Left forelimb (tissue), 1 donor: ENCODE measurements at places on chromosomes 5 and 9.

DNA sequence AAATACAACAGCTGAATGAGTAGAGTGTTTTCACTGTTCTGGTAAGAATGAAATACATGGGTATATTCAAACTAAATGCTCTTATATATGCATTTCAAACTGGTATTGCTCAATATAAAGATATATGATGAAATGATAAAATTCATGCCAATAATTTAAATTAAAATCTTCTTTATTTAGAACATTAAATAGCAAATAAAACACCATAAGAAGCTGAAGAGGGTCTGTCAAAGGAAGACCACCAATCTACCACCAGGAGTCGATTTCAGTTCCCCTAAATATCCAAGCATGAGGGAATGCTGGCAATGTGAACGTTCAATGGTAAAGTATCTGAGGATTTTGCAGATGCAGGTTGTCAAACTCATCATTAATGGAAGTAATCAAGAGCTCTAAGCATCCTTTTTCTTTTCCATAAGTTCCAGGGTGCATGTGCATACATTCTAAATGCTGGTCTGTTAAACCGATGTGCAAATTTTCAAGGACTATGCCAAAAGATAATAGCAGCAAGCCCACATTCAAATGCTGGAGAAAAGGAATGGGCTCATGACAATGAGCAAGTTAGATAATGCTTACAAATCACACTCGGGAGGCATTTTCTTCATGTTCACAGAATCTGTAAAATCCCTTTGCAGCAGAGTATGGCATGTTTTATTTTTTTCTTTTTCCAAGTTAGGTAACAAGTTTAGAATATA lies 118.8 kb upstream of the MTAP start:
- DNase-seq = no peak

GRCh38 chr5:15774632-15775031 lies 274.7 kb downstream of the FBXL7 start:
- DNase-seq = no peak

GRCh38 chr5:16378762-16379161 lies 86.8 kb downstream of the ZNF622 start:
- no peak for DNase-seq

GRCh38 chr5:109997161-109997560 lies 307.4 kb downstream of the MAN2A1 start:
- DNase-seq = no peak

DNA sequence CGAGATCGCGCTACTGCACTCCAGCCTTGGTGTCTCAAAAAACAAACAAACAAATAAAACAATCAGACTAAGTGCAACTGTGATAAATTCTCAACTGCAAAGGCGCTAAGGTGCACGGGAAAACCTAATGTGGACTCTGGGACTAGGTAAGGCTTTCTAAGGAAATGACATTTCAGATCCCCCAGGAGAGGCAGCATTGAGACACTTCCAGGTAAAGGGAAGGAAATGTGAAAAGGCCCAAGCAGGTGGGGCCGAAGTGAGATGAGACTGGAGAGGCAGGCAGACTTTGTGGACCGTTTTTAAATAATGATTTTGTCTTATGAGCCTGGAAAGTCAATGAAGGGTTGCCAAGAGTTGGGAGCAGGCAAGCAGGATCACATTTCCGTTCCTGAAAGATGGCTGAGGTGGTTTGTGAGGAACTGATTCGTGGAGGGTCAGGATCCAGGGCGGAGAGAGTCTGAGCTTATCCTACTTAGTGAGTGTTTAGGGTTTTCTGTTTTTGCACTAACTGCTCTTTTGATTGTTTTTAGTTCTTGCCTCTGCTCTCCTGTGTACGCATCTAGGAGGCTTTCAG lies 2.0 kb upstream of the APBA1 start:
- no peak for DNase-seq

DNA sequence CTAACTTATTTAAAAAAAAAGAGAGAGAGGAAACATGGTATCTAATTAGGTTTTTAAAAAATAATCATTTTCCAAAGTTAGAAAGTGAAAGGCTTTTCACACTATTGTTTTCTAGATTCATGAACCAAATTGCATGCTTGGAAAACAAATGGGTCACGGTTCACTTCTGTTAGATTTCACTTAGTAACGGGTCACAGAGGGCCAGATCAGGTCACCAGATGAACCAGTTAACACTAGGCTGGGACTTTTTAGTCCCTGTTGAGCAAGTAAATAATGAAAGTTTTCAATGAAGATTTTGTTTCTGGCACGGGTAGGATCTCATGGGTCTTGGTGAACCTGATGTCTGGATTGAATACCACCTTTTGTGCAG lies 207.2 kb upstream of the RFX3 start:
- no peak for DNase-seq

DNA sequence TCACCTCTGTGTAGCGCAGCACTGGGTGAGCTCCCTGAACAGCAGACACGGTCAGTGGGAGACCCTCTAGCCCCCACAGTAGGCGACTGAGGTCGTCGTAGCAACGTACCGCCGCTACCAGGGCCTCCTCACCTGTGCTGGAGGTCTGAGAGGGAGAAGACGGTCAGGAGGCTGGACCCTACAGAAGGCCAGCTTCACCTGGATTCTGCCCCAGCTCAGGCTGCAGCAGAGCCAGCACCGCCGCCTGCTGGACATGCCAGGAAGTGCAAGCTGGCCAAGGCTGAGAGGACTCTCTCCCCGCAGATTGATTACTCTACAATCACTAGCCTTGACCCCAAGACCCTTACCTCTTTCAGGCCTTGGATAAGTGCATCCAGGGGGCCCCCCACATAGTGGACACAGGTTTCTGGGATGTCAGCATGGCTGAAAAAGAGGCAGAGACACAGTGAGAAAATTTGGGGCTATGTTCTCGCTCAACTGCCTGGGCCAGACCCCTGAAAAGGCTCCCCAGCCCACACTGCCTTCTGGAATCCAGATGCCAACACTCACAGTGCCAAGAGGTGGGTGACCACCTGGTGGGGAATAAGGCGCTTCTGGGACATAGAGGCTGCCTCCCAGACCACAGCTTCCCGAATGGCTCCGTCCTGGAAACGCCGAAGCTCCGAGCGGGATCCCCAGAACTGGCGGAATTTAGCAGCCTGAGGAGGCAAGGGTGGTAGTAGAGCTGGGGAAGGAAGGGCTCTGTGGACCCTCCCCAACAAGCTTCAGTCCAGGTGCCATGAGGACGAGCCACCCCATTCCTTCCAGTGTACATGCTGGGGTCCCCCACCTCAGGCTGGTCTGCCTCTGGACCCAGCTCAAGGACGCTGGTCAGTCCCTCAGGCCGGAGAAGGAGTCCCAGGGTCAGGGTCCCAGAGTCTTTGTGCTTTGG lies 6.9 kb downstream of the NOL6 start:
- no peak for DNase-seq

- DNase-seq = no peak
Measured at GRCh38 chr5:172957458-172957857, 1.8 kb upstream of the RPL26L1 start.

GRCh38 chr9:133679056-133679455 lies 42.9 kb downstream of the DBH start:
- DNase-seq = no peak

DNA sequence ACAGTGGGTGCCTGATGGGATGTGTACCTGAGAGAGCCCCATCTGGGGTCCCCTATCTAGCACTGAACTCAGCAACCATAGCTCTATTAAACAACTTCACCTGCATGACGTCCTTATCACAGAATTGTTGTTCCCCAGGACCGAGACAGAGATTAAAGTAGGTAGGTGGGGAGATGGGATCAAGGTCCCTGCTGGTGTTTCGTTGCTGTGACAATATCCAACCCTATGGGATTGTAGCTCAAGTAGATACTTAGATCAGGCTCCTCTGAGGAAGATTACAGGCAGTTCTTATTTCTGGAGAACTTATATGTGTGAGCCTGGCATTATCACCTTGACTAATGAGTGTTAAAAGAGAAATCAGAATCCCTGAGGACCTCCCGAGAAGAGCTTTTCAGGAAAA lies 84.9 kb downstream of the SLC28A3 start:
- no peak for DNase-seq

DNA sequence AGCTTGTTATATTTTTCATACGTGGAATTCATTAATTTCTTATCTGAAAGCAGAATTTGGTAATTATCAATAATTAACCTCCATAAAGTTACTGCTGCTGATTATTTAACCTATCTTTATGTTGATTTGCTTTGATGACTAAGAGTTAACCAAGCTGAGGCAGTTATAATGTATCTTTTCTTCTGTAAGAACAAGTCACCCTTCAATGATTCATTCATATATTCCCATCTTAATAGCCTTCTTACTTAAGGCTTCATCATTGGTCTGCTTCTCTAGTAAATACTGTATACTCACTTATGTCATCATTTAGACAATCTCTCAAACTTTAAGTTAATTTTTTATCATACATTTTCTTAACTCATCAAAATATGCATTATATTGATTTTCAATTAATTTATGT lies 592.2 kb downstream of the ANXA1 start:
- DNase-seq = no peak

DNA sequence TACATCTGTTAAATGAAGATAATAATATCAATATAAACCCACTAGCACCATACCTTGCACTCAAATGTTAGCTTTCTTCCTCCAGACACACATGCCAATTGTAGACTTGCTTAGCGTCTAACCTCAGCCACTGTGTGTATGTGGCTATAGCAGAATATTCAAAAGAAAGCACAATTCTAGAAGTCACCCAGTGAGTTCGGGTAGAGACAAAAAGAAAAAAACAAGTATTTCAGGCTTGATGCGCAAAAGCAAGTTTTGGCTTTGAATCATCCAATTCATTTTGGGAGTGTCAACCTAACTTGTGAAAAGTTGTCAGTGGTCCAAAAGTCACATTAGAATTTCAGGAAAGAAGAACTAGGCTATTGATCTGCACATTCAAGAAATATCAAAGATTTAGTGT lies 167.4 kb downstream of the PRELID2 start:
- no peak for DNase-seq

- DNase-seq = no peak
Measured at GRCh38 chr9:70947511-70947910, 173.9 kb downstream of the TRPM3 start.

- DNase-seq = no peak
Measured at GRCh38 chr5:150541895-150542294, 34.0 kb downstream of the NDST1 start.

GRCh38 chr9:96253059-96253696 lies 48.8 kb downstream of the HSD17B3 start:
- no peak for DNase-seq

- DNase-seq = no peak
Measured at GRCh38 chr9:21402386-21403251, 6.3 kb upstream of the IFNA8 start.

DNA sequence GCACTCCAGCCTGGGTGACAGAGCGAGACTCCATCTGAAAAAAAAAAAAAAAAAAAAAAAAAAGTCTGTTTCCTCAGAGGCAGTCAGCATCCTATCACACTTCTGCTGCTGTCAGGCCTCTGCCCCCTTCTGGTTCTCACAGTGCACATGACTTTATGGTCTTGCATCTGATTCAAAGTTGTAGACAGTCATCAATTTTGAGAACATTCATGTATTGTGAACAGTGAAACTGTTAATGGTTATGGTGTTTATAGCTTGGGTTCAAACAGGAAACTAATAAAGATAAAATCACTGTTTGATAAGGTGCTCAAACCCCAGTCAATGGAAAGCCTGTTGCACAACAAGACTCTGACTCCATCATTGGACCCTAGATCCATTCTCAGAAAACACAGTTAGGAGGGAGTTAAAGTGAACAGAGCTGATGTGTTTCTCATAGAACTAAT lies 61.4 kb downstream of the FOXD1 start:
- DNase-seq = no peak
